ENCODE measurements at places on chromosomes 13 and 19.

DNA sequence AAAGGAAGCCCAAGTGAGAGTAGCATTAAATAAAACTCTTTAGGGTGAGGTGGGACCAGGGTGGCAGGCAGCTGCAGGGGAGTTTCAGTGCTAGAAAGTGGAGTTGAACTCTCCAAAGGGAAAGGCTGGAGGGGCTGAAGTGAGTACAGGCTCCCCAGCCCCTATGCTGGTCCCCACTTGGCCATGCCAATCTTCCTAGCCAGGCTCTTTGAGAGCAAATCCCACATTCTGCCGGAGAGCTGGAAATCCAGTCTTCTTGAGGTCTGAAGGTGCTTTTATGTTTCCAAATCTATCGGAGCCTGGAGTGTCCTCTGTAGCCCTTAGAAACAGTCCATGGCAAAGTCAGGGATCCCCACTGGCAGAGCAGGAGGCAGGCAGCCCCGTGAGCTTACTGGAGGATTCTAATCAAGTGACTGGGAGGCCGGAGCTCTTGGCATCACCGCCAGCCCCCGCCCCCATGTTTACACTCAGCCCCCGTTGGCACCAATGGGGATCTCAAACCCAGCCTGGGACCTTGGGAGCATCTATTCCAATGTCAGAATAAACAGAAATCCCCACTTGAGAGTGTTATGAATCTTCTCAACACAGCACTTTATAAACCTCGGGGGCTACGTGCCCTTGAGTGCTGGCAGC lies 18.3 kb downstream of the ZNF536 start:
- DNase-seq: no peak

DNA sequence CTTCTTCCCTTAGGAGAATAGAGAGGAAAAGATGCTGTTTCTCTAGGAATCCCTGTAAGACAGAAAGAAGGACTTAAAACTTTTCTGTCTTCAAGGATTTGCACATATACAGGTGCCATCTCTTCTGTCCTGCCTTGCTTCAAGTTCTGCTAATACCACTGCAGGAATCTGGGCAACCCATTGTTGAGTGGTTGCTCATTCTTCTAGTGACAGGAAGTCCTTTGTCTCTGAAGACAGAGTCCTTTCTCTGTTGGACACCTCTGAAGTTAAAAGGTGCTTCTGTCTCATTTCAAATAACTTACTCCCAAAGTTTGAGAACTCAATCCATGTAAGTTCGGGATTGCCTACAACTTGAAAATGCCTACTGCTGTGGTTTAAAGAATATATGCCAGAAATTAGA lies 114.4 kb upstream of the TMTC4 start:
- DNase-seq: no peak

DNA sequence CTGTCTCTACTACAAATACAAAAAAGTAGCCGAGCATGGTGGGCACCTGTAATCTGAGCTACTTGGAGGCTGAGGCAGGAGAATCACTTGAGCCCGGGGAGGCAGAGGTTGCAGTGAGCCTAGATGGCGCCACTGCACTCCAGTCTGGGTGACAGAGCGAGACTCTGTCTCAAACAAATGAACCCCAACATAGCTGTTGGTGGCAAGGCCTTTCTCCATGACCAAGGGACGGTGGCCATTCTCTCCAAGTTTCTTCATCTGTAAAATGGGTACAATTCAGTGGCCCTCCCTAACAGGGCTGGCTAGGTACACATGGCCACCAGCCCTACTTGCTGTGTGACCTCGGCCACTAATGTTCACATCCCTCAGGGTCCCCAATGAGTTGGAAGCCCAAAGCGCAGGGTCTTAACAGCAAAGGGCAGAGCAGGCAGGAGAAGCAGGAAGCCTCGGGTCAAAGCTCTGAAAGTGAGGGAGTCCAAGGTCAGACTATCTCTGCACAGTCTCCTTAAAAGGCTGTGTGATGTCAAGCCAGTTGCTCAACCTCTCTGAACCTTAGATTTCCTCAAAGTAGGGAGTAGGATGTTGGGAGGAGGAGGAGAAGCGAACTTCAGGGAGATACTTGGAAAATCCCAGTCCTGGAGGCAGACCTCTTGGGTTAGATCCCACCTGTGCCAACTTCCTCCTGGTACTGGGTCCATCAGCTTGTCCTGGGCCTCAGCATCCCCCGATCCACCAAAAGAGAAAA lies 2.7 kb downstream of the JUND start:
- DNase-seq: no peak

- no peak for DNase-seq
Observed at GRCh38 chr13:32829269-32829668, 187.0 kb upstream of the KL start.

- DNase-seq: no peak
Observed at GRCh38 chr19:13554506-13555240, 48.4 kb upstream of the CACNA1A start.

- DNase-seq: no peak
Observed at GRCh38 chr19:16337809-16338469, 13.3 kb downstream of the KLF2 start.

DNA sequence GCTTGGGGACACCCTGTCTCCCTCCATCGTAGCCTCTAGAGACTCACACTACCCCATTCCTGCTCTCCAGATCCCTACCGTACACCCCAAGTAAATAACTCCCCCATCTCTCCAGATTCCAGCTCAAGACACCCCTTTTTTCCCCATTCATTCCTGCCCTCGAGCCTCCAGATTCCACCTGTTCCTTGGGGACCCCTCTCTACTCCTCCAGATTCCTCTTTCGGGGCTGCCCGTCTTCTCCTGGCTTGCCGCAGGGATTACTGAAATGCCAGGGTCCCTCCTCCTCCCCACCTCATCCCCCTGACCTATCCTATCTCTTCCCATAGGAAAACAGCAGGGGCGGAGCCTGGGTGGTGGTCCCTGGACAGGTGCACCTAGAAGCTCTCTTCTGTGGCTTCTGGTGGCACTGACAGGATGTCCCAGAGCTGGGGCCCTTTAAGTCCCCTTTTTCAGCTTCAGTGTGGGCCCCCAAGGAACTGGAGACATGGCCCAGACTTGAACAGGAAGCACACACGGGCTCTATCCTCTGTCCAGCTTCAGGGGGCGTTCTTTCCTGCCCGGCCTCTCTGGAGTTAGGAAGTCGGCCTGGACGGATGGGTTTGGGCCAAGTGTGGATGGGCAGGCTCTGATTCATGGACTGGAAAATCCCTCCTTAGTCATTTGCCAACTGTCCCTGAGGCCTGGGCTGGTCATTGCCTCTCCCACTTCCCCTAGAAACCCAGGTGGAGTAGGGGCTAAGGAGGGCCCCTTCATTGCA lies 1.2 kb downstream of the ZSWIM4 start:
- DNase-seq: no peak

GRCh38 chr13:101555610-101556009 lies 103.1 kb downstream of the ITGBL1 start:
- DNase-seq: no peak

DNA sequence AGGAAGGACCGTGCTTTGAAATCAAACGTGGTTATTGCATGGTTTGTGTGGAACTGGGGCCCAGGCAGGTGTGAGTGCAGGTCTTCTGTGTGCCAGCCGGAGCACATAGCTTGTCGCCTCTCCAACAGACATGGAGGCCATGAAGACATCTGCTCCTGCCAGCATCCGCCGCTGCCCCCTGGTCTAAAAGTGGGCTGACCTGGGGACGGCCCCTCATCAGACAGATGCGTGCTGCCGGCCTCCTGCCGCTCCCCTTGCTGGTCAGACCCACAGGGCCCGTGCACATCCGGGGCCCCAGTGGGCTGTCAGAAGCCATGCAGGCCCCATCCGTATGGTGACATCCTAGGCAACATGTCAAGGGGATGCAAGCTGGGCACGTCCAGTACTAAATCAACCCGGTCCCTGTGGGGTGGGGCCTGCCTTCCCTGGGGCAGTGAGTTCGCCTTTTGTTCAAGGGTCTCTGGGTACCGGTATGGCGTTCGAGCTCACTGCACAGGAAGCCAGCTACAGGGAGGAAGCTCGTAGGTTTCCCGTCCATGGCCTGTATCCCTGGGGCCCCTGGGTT lies 88.0 kb upstream of the MCF2L start:
- DNase-seq: no peak

DNA sequence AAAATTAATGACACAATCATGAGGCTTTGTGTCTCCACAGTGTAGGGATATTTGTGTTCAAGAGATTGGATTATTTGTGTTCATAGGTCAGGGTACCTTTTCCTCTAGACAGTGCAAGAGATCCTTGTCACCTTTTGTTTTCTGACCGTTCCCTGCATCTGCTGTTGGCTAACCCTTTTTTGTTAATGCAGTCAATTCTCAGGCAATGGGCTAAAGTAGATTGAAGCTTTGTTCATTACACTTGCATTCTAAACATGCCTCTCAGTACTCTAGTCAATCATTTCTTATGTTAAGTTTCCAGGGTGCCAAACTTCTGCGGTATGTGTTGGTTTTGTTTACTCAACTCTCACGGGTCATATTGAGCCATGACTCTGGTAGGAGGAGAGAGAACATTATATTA lies 1.8 kb upstream of the MED4 start:
- DNase-seq: no peak

GRCh38 chr13:107968470-107968869 lies 246.9 kb downstream of the LIG4 start:
- DNase-seq: no peak

DNA sequence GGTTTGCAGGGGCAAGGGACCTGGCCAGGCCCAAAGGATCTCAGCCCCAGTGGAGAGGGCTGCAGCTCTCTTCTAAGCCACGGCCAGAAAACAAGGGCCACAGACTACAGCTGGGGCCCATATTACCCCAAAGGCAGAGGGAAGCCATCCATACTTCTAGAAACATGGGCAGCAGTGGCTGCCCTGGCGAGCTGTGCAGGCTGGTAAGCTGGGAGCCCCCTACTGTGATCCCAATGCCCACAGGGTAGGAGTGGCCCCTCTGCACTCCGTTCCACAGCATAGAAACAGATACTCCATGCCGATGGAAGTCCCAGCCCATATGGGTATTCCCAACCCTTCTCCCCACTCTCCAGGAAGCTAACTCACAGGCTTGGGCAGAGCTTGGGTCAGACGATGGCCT lies 25.1 kb downstream of the VSTM2B start:
- no peak for DNase-seq

GRCh38 chr13:45873491-45874325 lies 22.2 kb upstream of the SIAH3 start:
- no peak for DNase-seq

DNA sequence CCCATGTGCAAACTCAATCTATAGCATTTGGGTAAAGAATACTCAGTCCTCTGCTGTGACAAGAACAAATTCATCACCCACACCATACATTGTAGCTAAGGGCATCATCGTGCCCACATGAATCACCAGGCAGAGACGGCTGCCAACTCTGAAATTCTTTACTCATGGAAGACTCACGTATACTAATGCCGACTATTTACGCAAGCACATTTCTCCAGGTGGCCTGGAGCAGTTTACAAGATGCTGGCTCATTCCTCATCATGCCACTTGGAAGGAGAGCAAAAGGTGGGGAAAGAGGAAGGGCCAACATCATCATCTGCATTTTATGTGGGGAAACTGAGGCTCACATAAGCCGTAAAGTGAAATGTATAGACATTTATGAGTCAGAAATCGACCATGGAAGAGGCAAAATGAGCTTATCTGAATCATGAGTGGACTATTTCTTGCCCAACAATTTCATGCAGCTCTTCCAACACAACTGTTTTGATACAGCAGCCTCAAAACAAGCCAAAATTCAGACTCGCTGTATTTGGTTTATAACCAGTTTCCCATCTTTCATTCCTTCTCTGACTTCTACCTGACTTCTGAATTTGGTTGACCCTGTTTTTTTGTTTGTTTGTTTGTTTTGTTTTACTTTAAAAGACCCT lies 213.9 kb upstream of the SERP2 start:
- DNase-seq: no peak

GRCh38 chr13:60642552-60642951 lies 245.5 kb downstream of the TDRD3 start:
- DNase-seq: no peak

GRCh38 chr19:31263328-31263727 lies 85.9 kb downstream of the TSHZ3 start:
- no peak for DNase-seq

- DNase-seq: no peak
Observed at GRCh38 chr13:91108315-91108714, 239.2 kb upstream of the MIR17HG start.

GRCh38 chr13:113788413-113789135 lies 29.5 kb downstream of the TMEM255B start:
- DNase-seq: no peak

- DNase-seq: no peak
Observed at GRCh38 chr19:50315773-50316448, 13.3 kb downstream of the KCNC3 start.

- DNase-seq: no peak
Observed at GRCh38 chr19:45475537-45476291, 7.9 kb downstream of the FOSB start.

DNA sequence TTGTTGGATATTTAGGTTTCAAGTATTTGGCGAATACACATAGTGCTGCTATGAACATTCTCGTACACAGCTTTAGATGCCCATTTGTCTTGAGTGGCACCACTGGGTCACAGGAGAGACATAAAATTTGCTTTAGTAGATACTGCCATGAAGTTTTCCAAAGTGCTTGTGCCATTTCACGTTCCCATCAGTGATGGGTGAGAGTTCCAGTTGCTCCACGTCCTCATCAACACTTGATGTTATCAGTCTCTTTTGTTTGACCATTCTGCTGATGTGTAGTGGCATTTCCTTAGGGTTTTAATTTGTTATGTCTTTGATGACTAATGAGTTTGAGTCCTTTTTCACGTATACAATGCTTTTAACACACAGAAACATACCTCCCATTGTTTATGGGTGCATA lies 11.0 kb downstream of the ZSWIM9 start:
- DNase-seq: no peak

GRCh38 chr13:76950101-76950500 lies 1.8 kb downstream of the ACOD1 start:
- no peak for DNase-seq

GRCh38 chr19:54403054-54403453 lies 12.2 kb upstream of the TTYH1 start:
- no peak for DNase-seq

GRCh38 chr13:41231786-41232185 lies 31.6 kb downstream of the MTRF1 start:
- DNase-seq: no peak

DNA sequence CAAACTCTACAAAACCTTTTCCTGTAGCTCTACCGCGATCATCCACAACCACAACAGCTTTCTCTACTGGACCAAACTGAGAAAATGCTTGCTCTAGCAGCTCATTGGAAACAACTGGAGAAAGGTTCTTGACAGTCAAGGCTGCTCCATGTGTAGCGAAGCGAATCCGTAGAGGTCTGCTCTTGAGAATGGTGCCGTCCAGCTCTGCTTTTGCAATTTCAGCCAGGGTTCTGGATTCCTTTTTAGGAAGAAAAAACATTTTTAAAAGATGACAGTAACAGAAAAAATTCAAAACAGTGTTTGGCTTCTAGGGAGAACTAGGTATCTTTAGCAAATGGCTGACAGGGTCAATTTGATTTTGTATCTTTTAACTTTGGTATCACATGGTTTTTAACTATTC lies 10.4 kb downstream of the PSPC1 start:
- no peak for DNase-seq

- no peak for DNase-seq
Observed at GRCh38 chr13:90690458-90691080, 656.9 kb upstream of the MIR17HG start.

DNA sequence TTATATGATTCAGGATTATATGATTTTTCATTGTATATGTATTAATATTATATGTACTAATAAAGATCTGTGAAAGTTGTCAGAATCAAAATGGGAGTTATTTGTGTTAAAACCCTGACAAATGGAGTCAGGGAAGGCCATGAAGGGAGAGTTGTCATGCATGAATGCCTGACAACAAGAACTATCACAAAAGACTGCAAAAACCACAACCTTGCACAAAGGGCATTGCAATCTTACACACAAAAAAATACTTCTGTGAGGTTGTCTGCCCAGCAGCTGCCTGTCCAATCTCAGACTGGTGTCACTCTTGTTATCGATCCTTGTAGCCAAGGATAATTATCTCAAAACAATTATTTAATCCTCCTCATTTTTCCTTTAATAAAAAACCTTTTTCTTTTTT lies 21.2 kb upstream of the RBM26 start:
- no peak for DNase-seq

All from activated CD4-positive, alpha-beta T cell treated with anti-CD3 and anti-CD28 coated beads, Interleukin-2, amount 50 U/mL, for 24 hours (primary cell).